Activated naive CD8-positive, alpha-beta T cell treated with anti-CD3 and anti-CD28 coated beads, Interleukin-2, amount 50 U/mL, for 16 hours (primary cell): ENCODE measurements at places on chromosomes 5 and 9.
A peak's percentile ranks its signal among the peaks of the same experiment; 100 is the strongest.

- no peak for DNase-seq
Observed at GRCh38 chr5:103010168-103010567, 109.8 kb downstream of the GIN1 start.

- DNase-seq = peak; percentile 2
Observed at GRCh38 chr9:101705135-101705661, 33.2 kb downstream of the GRIN3A start.

GRCh38 chr5:147061431-147061830 lies 173.4 kb upstream of the STK32A start:
- DNase-seq = no peak

DNA sequence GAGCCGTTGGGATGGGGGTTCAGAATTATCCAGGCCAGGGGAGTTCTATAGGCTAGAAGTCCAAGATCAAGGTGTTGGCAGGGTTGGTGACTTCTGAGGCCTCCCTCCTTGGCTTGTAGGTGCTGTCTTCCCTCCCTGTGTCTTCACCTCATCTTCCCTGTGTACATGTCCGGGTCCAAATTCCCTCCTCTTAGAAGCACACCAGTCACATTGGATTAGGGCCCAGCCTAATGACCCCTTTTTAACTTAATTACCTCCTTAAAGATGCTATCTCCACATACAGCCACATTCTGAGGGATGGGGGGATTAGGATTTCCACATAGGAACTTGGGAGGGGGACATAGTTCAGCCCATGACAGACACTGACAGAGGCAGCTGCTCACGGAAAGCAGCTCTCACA lies 12.1 kb downstream of the LRSAM1 start:
- DNase-seq = no peak

GRCh38 chr5:53110156-53110555 lies 599 bp upstream of the MOCS2 start:
- DNase-seq = no peak
